ENCODE measurements at places on chromosomes 16 and 17. TPM values are rescaled to one million over a fixed set of nuclear protein-coding genes. Genes with fewer than 3 reads are reported as not detected.

The ZNF747 gene
- polyA plus RNA-seq: 10.5 TPM

The RNF222 gene
- polyA plus RNA-seq: 0.12 TPM

The TLCD3A gene
- 31.0 TPM for polyA plus RNA-seq

The TMIGD1 gene
- not detected for polyA plus RNA-seq

The DLX4 gene
- polyA plus RNA-seq: not detected

The KIF2B gene
- polyA plus RNA-seq: not detected
